ENCODE measurements at places on chromosomes 7 and 10. TPM values are rescaled to one million over a fixed set of nuclear protein-coding genes. Genes with fewer than 3 reads are reported as not detected.

Gene MINPP1
- 45.8 TPM for total RNA-seq

Gene HUS1
- total RNA-seq = 21.1 TPM

Gene METTL27
- total RNA-seq = 3.5 TPM

Gene AKR1C8
- not detected for total RNA-seq

Gene DLX6
- not detected for total RNA-seq

Gene CCDC172
- not detected for total RNA-seq

GRCh38 chr7:100785878-100786277 lies 41.4 kb downstream of the EPHB4 start:
- DNase-seq = no peak

GRCh38 chr10:113899952-113900598 lies 45.6 kb downstream of the NHLRC2 start:
- peak; percentile 26 for DNase-seq

DNA sequence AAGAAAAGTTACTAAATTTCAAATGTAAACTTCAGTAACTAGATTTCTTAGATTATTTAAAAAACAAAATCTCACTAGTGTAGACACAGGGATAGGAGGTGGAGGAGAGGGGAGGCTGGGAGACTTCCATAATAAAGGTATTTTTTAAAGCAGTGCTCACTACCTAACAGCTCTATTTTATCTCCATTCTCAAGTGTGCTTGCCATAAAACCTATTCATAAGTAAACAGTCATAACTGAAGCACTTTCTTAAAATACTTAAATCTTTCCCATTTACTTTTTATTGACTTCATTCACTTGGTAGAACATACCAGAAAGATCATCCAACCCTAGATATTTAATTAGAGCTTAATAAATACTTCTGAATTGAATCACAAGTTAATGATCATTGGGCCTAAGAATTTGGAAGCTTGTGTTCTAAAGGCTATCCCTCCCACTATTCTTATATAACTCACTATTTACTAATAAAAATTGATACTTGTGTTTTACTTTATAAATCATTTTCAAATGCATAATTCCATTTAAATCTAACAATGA lies 107.4 kb downstream of the SNX13 start:
- DNase-seq = no peak

- peak; percentile 36 for DNase-seq
These were observed 19.8 kb downstream of the ADAMTS14 start for GRCh38 chr10:70692043-70692603.

GRCh38 chr7:1227814-1228544 lies 4.7 kb upstream of the UNCX start:
- no peak for DNase-seq

Data from GM23248 (cell line).